ENCODE measurements at places on chromosomes 4 and X.
A peak's percentile ranks its signal among the peaks of the same experiment; 100 is the strongest.

- peak; percentile 51 for DNase-seq
Observed at GRCh38 chr4:47933840-47934239, 19.5 kb upstream of the NFXL1 start.

DNA sequence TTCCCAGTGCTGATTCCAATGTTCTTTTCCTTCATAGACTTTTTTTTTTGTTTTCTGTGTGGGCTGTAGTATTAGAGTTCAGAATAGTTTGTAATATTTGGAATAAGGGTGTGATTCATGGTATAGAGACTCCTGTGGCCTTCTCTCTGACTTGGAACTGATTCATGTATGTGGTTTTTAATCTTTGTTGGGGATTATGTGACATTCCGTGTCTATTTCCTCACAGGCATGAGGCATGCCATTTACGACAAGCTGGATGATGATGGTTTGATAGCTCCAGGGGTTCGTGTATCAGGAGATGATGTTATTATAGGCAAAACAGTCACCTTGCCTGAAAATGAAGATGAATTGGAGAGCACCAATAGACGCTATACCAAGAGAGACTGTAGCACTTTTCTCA is 44.4 kb downstream of the POLR2B start:
- DNase-seq: no peak

DNA sequence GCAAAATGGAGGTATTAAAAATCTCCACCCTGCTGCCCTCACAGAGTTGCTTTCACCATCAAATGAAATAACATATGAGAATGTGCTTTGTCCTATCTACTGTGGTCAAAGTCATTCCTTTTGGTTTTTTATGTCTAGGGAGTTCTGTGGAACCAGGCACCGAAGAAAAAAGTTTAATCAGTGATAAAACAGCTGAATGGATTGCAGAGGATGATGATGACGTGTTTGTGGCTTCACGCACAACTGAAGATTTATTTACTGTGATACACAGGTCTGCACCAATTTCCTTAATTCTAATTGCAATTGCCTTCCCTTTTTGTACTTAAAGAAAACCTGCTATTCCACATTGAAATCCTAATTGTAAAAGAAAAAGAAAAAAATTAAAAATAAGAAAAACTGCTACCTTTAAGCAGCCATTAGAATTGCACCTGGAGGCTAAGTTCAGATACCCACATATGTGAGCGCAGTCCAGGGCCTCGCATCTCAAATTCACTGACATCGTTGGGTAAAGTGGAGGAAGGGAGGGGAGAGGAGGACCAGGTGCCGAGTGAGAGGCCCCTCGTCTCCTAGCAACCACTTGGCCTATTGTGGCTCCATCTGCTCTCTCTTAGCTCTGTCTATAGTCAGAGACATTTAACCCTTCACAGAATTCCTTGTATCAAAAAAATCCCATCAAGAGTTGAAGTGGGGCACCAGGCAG is 10.5 kb upstream of the RTL5 start:
- no peak for DNase-seq

- peak; percentile 59 for DNase-seq
Observed at GRCh38 chrX:128460835-128461234, 408.6 kb upstream of the ACTRT1 start.

DNA sequence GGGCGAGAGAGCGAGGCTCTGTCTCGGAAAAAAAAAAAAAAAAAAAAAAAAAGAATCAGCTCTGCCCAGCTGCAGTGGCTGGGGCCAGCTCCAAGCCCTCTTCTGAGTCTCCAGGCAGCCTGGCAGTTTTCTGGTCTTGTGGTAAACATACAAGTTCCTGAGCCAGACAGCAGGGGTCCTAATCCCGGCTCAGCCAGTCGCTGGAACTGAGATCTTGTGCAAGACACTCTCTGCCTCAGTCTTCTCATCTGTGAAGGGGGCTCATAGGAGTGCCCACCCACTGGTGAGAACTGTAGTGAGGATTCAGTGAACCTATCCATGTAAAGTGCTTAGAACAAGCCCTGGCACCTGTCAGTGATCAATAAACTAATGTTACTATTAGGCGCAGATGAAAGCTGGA is 41.8 kb downstream of the C4orf50 start:
- no peak for DNase-seq

GRCh38 chrX:40570346-40571093 is 10.2 kb upstream of the ATP6AP2 start:
- no peak for DNase-seq

DNA sequence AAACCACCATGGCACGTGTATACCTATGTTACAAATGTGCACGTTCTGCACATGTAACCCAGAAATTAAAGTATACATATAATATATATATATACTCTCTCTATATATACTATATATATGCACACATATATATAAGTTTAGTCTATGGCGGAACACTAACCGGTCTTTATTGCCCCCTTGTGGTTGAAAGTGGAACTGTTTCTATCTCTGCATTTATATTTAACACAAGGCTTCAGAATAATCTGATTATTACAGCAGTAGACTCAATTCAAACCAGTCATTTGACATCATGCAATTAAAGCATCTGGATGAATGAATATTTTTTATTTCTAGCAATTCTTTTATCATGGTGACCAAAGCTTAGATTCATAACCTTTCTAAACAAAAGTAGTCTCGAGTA is 14.6 kb downstream of the RAB9B start:
- DNase-seq: peak; percentile 88

GRCh38 chr4:143384381-143384994 is 47.8 kb downstream of the GAB1 start:
- DNase-seq: no peak

- no peak for DNase-seq
Observed at GRCh38 chr4:100356172-100356571, 161.7 kb downstream of the EMCN start.

DNA sequence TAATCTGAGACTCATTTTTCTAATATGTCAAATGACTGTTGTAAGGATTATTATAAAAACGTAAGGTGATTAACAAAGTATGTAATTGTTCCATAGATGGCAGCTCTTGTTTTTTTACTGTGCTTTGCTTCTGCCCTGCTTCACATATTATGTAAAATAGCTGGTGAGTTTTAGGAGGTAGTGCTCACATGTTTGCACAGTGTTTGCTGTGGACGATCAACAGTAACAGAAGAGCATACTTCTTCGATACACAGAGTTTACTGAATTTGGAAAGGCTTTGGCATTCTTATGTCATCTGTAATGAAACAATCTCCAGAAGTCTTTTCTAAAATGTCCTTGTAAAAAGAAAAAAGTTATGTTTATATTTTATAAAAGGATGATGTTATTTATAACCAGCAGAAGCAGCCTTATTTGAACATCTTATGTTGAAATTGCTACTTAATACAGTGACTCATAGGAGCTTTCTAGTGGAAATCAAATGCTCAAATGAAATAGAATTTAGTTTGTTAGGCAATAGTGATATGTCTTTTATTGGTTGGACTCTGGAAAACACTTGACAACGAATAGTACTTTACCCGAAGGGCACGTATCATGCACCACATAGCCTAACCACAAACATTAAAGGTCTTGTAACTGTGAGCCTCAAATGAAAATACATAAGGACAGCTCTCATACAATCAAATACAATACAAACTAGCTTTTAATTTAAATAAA is 1.9 kb upstream of the MTTP start:
- DNase-seq: no peak

DNA sequence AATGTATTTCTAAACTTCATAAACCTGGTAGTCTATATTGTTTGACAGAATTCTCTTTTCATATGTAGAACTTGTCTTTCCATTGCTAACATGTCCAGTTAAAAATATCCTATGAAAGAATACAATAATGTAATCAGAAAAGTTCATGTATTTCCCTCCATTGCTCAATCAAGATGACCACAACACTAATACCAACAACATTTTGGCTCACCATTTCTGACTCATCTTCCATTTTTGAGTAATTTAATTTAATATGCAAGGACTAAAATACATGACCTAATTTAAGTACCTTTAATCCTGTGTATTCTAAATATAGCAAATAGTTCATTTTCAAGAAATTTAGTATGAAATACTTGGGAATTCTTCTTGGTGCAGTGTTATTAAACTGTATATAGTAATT is 239.5 kb upstream of the GPC4 start:
- DNase-seq: no peak

- DNase-seq: peak; percentile 55
Observed at GRCh38 chrX:83845397-83845796, 15.5 kb upstream of the CYLC1 start.

GRCh38 chr4:80461412-80461811 is 125.9 kb downstream of the CFAP299 start:
- DNase-seq: peak; percentile 19

GRCh38 chr4:128649575-128650205 is 159.8 kb upstream of the JADE1 start:
- peak; percentile 39 for DNase-seq

- DNase-seq: no peak
Observed at GRCh38 chr4:154564311-154564710, 1.5 kb downstream of the FGB start.

GRCh38 chr4:100869276-100869675 is 351.5 kb upstream of the EMCN start:
- no peak for DNase-seq

DNA sequence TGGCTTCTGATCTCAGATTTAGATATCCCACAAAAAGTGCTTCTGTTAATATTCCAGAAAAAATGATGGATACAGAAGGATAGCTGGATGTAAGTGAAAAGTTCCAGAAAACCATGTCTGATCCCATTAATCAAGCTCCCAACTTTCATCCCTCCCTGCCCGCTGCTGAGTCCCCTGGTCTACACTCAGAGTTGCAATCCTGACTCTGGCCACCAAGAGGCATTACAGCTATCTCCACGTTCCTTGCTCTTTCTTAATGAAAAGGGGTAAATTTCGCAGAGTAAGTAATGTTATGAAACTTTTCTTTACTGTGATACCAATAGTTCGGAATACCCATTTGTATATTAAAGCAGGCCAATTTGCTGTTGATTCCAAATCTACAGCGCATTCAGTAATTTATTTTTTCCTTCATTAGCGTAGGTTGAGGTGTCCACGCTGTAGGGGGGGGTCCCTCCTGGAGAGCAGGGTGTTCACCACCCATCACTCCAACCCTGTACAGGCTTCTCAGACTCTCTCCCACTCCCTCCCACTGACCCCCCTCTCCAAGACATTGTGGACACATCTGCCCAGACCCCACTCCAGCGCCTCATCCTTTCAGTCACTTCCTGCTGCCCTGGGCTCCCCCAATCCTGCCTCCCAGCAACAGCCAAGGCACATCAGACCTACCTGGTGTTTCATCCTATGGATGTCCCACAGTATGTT is 55.1 kb downstream of the RAB40A start:
- peak; percentile 27 for DNase-seq

Measured in HT-29 (cell line).